ENCODE measurements at places on chromosomes 2 and 18.
A peak's percentile ranks its signal among the peaks of the same experiment; 100 is the strongest.

DNA sequence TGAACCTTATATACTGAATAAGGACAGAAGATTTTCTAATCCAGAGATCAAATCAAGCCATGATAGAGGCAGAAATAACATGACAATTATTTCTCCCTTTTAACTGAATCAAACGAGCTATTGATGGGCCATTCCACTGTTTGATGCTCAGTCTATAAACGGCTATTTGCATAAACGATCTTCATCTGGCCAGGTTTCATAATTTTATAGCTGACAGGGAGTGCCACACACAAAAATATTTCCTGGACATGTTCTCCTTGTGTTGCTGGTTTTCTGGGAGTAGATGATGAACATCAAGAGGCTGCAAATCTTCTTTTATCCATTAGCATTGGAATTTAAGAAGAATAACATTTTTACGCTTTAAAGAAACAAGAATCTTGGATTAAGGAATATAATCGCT is 63.1 kb downstream of the ACVR1C start:
- DNase-seq, result no peak

DNA sequence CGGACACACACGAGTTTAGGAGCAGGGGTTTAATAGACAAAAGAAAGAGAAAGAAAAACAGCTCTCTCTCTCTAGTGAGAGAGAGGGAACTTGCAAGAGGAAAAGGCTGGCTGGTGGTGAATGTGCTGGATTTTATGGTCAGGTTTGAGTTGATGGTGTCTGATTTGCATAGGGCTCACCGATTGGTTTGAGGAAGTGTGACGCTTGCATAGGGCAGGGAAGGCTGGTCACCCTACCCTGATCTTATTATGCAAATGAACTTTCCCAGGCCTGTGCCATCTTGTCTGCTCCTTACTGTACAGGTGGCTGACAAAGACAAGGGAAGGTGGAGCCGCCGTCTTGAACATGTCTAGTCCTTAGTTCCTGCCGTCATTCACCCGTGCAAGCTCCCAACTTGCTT is 408.9 kb downstream of the RIT2 start:
- DNase-seq, result no peak

- DNase-seq, result peak; percentile 54
These were observed 2.2 kb upstream of the KCNH7 start for GRCh38 chr2:162840598-162841246.

- no peak for DNase-seq
These were observed 76.7 kb downstream of the FHOD3 start for GRCh38 chr18:36374262-36374661.

GRCh38 chr2:240532031-240532775 is 25.6 kb downstream of the ANKMY1 start:
- DNase-seq, result no peak

DNA sequence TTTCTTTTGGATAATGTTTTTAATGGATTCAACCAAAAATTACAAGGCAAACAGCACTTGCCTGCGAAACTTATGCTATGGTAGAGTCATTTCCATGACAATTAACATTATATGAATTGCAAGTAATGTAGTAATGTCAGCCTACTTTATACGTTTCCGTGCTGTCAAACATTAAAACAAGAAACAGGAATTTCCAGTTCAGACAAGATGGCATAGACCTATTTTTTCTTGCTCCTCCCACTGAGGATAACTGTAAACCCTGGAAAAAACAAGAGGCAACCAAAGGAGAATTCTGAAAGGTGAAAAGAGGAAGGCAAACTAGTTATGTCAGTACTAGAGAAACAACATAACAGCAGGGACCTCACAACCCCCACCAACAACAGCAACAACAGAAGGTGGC is 170.7 kb downstream of the DIS3L2 start:
- DNase-seq, result no peak
